Globus pallidus (tissue), 1 donor: ENCODE measurements at places on chromosomes 13 and 19.

DNA sequence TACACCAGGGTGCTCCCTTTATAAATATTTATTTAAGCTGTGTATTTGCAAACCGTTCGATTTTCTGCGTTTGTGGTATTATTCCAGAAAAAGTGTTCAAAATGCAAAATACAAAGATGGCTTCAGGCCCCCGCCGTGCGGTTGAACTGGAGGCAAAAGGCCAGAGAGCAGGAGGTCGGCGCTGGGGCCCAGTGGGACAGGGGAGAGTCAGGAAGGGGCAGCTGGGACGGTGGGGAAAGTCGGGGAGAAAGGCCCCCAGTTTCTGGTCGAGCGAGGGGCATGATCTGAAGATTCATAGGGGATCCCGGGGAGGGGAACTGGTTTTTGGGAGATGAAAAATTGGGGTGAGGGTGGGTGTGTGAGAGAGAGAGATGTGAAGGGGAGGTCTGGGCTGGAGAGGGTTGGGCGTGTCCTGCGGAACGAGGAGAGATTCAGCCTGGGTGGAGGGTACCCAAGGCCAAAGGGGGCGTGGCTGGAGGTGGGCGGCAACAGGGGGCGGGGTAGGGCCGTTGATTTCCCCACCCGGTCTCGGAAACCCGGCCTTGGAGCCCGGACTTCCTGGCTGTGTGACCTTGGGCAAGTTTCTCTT lies 678 bp downstream of the ISOC2 start:
- peak; percentile 69 for DNase-seq

GRCh38 chr13:80612804-80613203 lies 271.9 kb upstream of the SPRY2 start:
- DNase-seq: no peak

DNA sequence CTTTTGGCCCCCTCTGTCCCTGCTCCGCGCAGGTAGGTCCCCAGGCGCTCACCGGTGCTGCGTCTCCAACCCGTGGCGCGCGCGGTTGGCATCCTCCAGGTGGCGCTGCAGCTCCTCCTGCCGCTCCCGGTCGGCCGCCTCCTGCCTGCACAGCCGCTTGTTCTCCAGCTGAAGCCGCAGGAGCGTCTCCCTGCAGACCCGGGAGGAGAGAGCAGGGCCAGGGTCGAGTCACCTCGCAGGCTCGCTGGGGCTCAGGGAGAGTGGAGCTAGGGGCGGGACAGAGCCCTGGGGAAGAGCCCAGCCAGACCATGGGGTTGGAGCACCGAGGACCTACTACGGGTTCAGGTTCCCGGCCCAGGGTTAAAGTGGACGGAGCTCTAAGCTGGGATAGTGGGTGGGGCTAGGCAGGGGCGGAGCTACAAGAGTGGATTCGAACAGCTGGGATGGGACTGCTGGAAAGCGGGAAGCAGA lies 9.3 kb downstream of the HOOK2 start:
- no peak for DNase-seq

DNA sequence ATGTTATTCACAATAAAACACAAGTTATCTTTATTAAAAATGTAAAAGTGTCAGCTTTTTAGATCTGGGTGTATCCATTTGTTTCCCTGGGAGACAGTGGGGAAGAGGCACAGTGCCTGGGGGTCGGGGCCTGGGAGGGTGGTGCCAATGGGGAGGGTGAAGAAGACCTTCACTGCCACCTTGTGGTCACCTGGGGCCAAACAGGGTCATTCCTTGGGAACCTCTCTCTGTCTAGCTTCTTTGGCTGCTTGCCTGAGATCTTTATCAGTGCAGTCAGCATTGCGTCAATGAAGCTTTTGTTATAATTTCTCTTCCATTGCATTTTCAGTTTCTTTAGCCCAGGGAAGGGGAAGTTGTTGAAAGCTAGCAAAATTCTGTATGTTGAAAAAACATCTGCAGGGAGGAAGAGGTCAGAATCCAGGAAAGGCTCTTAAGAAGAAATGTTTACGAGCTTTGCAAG lies 39.1 kb downstream of the PCDH8 start:
- peak; percentile 80 for DNase-seq

GRCh38 chr13:20177049-20177831 lies 15.5 kb downstream of the GJB2 start:
- DNase-seq: no peak

- no peak for DNase-seq
Observed at GRCh38 chr19:48444129-48444935, 1.5 kb upstream of the GRWD1 start.

DNA sequence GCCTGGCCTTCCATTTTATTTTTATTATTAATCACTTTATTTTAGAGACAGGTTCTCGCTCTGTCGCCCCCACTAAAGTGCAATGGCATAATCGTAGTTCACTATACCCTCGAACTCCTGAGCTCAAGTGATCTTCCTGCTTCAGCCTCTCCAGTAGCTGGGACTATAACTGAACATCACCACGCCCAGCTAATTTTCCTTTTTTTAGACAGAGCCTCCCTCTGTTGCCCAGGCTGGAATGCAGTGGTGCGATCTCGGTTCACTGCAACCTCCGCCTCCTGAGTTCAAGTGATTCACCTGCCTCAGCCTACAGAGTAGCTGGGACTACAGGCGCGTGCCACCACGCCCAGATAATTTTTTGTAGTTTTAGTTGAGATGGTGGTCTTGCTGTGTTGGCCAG lies 6.7 kb upstream of the PAN3 start:
- DNase-seq: no peak

DNA sequence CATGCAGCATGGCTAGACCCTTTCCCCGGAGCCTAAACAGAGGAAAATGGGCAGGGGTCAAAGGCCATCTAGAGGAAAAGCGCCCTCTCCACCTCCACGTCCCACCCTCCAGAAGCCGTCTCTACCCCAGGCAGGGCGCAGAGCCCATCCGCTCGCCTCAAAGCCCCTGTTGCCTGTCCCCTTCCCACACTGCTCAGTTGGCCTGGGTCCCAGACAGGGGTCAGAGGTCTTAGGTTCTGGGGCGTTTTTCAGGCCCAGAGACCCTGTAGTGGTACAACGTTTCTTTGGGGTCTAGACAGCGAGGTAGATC lies 285 bp downstream of the TMEM143 start:
- DNase-seq: no peak

DNA sequence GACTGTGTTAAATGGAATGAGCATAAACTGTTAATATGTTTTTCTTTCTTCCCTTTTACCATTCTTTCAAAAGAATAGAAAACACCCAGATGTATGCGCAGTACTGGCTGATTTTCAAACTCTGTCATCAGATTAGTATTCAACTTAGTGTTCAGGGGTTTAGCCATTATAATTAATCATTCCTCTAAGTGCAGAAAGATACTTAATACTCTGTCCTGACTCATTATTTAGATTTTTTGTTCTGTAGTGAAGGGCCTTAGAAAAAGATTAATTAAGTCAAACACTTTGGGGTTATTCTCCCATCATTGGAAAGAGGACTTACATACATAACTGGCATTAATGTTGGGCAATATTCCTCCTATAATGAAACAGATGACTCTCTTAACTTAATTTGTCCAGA lies 1316.7 kb upstream of the SLC10A2 start:
- no peak for DNase-seq

GRCh38 chr19:51093510-51094345 lies 11.0 kb upstream of the KLK14 start:
- no peak for DNase-seq

DNA sequence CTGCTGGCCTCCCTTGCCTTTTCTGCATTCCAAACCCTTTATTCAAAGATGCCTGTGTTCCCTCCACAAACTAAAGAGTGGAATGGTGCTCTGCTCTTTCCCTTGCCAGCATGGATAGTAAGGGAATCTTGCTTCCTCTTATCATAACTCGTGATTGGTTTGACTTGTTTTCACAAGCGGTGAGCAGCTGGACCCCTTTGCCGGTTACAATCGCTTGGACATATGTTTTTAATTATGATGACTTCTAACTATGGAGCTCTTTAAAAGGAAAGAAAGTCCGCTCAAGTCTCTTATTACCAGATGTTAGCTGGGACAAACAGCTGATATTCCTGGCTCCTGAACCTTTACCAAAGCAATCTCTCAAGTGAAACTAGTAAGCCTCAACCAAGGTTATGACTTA lies 1094.7 kb downstream of the UQCRFS1 start:
- DNase-seq: no peak

GRCh38 chr13:42364613-42365000 lies 92.7 kb downstream of the AKAP11 start:
- DNase-seq: no peak

- no peak for DNase-seq
Observed at GRCh38 chr19:11806354-11807098, 7.5 kb upstream of the ZNF440 start.

GRCh38 chr13:54574791-54575190 lies 1546.2 kb downstream of the OLFM4 start:
- no peak for DNase-seq

- DNase-seq: no peak
Observed at GRCh38 chr13:105441051-105441750, 1094.3 kb downstream of the EFNB2 start.

DNA sequence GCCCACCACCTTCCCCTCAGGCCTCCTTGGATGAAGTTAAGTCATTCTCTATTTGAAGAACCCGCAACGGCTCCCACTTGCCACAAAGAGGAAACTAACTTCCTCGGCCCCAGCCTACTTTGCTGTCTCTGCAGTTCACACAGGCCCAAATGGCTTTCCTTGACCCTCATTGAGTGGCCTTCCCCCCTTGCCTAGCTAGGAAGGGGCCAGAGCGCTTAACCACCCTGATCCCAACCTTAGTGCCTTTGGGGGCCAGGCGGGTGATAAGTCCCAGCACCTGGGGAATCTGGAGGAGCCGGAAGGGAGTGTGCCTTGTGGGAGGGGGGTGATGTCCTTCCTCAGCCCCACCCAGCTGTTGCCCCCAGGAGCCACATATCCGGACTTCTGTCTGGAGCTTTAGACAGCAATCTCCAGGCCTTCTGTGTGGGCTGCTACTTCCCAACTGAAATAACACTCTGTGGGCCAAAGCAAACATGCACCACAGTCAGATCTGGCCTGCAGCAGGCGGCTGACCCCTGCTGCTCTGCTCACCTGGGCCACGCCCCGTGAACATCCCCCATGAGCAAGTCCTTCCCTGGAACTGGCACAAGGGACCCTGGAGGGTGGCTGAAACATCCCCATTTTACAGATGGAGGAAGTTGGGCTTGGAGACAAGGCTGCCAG lies 10.5 kb downstream of the NECTIN2 start:
- DNase-seq: peak; percentile 35

DNA sequence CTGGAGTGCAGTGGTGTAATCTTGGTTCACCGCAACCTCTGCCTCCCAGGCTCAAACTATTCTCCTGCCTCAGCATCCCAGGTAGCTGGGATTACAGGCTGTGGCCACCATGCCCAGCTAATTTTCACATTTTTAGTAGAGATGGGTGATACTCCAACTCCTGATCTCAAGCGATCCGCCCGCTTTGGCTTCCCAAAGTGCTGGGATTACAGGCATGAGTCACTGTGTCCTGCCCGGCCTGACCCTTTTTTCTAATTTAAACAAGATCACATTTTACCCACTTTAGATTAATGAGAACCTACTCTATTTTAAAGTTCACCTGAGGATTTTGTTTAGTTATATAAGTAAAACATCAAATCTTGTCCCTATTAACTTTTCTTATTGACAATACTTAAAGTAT lies 91.8 kb upstream of the POSTN start:
- DNase-seq: no peak

DNA sequence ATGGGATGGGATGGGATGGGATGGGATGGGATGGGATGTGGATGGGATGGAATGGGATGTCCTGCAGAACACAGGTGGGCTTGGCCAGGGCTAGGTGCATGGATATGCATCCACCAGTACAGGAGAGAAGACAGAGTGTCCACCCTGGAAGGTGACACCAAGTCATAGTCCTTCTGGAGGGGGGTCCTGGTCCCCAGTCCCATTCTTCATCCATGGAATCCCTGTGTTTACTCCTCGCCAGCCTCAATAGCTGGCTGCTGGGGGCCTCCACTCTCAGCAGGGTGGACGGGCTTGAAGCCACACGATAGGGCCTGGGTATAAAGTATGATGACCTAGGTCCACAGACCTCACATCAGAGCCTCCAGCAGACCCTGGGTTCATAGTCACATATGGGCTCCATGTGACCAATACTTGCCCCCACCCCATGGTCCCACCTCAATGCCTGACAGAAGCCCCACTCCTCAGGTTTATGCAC lies 40.1 kb downstream of the RFX2 start:
- no peak for DNase-seq

DNA sequence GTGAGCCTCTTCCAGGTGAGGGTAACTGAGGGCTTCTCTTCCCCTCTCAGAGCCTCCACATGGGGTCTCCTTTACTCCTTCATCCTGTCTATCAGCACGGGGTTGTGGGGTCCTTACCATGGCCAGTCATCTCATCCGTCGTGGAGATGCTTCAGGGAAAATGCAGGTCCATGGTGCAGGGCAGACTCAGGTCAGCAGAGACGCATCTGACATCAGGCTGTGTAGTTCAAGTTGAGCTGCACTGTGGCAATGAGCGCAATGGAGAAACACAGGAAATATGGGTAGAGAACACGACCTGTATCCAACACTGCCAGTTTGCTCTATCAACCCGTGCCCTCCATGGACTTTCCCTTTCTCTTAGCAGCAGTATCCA lies 13.9 kb downstream of the LILRA5 start:
- no peak for DNase-seq

DNA sequence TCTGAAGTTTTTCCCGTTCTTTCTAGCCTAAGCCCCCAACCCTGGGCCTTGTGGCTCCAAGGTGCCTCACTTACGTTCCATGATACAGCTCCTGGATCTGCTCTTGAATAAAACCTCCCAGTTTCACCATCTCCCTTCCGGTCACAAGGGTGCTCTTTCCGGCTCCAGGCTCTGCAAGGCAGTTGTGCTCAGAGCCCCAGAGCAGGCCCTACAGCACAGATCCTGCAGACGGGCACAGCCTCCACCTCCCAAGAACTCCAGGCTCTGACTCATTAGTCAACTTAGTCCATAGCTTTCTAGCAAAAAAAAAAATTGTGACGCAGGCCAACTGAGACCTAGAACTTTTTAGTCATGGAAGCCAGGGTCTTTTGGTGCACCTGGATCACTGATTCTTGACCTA lies 33.9 kb upstream of the SLC7A10 start:
- no peak for DNase-seq

GRCh38 chr19:30710721-30711120 lies 338.5 kb downstream of the ZNF536 start:
- no peak for DNase-seq

- no peak for DNase-seq
Observed at GRCh38 chr13:102176846-102177245, 225.0 kb downstream of the FGF14 start.

- no peak for DNase-seq
Observed at GRCh38 chr19:40745402-40745780, 4.9 kb downstream of the ACTMAP start.

DNA sequence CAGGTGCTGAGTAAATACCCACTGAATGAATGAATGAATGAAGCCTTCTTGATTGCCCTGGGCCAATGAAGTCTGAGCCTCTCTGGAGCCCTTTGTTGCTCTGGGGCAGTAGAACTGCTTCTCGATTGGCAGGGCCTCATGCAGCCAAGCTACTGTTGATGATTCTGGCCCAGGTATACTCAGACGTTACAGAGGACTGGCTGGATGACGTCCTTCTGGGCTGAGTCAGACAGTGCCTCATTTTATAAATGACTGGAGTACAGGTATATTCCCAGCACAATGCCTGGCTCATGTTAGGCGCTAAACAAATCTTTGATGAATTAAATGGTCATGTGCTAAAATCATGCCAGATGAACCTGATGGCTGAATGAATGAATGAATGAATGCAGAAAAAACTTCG lies 243.8 kb upstream of the MAB21L1 start:
- DNase-seq: no peak
